ENCODE measurements at places on chromosomes 3 and 15.
A peak's percentile ranks its signal among the peaks of the same experiment; 100 is the strongest.

DNA sequence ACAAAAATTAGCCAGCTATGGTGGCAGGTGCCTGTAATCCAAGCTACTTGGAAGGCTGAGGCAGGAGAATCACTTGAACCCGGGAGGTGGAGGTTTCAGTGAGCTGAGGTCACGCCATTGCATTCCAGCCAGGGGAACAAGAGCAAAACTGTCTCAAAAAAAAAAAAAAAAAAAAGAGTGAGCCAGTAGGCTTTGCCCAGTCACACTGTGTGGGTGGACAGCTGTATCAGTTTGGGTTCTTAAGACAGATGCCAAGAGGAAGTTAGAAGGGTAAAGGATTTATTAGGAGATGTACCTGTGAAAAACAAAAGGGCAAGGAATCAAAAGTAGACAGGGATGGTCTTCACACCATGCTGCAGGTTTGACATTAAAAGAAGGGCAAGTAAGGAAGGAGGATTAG, 86.1 kb upstream of the CGNL1 start:
- DNase-seq: peak; percentile 16

DNA sequence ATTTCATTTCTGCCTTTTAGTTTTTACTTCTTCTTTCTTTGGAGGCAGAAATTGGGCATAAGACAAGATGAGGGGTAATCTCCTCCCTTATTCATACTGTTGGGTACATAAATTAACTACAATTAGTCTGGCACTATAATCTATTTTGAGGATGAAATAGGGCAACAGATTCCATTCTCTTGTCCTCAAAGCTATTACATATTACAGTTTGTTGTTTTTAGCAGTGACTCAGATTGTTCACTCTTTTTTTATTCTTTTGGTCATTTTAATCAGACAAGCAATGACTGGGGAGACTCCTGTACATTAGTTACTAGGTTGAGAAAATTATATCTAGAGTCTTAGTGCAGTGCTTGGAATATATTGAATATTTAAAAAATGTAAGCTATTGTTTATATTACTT, 556.0 kb downstream of the OTOL1 start:
- DNase-seq: peak; percentile 74

DNA sequence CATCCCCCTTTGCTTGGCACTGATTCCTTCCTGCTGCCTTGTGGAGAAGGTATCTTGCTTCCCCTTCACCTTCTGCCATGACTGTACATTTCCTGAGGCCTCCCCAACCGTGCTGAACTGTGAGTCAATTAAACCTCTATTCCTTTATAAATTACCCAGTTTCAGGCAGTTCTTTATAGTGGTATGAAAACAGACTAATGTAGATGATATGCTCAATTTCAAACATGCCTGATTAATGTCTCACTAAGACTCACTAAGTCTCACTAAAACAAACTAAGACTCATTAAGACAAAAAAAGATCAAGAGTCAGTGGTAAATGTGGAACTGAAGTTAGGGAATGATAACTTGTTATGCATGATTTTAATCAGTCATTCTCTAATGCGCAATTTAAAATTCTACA, 606.6 kb downstream of the RBMS3 start:
- no peak for DNase-seq

GRCh38 chr3:89113893-89114840, 6.7 kb downstream of the EPHA3 start:
- no peak for DNase-seq
